ENCODE measurements at places on chromosomes 7 and 10. TPM values are rescaled to one million over a fixed set of nuclear protein-coding genes. Genes with fewer than 3 reads are reported as not detected.

- DNase-seq = no peak
Observed at GRCh38 chr10:29748109-29748650, 113.4 kb upstream of the SVIL start.

GRCh38 chr7:140898786-140899536, 25.8 kb downstream of the BRAF start:
- no peak for DNase-seq

- no peak for DNase-seq
Observed at GRCh38 chr10:28545967-28546644, 13.2 kb downstream of the WAC start.

- DNase-seq = no peak
Observed at GRCh38 chr10:10977978-10978377, 39.7 kb upstream of the CELF2 start.

DNA sequence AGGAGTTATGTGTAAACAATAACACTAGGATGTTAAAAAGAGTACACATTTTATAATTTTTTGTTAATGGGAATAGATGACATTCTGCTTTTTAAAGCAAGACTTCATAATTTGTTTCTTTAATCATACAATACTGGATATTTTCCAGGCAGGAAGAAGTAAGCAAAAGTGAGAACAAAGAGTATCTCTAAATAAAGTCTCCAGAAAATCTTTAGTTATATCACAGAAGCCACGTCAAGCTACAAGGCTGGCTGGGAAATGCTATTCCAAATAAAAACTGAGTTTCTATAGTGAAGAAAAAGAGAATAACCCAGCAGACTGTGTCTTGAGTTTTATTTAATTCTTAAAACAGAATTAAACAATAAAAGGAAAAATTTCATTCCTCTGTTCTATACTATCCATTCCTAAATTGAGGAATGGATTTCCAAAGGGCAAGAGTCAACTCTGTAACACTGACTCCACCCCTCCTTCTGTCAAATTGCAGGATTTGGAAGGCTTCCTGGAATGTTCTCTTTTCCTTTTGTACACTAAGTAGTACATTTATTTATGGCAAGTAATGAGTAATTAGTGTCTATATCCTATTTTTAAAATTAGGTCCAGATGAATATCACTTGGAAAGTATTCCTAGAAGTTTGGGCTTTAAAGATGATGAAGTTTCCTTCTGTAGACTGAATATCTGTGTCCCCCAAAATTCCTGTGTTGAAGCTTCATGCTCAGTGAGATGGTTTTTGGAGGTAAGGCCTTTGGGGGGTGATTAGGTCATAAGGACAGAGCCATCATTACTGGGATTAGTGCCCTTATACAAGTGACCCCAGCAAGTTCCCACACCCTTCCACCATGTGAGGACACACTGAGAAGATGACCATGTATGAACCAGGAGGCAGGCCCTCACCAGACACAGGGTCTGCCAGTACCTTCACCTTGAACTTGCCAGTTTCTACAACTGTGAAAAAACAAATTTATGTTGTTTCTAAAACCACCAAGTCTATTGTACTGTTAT, 290.9 kb downstream of the CRPPA start:
- DNase-seq = no peak

AASS gene
- polyA plus RNA-seq = 6.7 TPM

- DNase-seq = no peak
Observed at GRCh38 chr7:23811540-23811939, 101.5 kb downstream of the STK31 start.

DNA sequence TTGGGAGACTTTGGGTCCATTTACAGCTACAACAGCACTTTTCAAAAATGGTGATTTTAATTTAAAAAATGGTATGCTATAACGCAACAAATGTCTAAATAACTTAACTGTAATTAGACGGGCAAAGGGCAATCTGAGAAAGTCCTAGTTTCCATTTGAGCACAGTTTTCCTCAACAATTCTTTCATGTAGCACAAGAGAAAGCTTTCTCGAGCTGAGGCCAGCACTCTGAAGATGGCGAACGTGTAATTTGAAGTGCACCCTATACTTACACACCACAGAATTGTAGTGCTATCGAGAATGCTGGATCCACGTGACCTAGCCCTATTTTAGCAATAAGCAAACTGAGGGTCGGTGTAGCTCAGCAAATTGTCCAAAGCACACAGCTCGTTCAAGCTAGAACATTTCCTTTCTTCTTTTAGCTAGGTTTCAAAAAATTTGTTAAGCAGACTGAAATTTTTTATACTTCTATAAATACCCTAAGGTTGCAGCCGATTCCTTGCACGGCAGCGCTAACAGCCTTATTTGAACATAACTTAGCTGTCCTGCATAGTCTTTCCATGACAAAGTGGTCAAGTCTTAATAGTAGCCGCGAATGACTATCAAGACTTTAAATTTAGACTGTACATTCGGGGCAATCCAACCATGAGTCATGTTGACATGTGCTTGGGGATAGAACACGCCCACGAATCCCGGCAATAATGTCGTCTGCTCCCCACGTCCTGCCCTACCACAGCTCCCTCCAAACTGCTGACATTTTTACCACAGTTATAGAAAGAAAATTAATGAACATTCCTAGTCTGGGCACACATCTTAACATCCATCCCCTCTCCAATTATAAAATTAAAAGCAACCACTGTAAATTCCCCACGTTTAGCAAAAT, 10.0 kb downstream of the KLF6 start:
- no peak for DNase-seq

- DNase-seq = no peak
Observed at GRCh38 chr10:82811621-82812020, 936.6 kb downstream of the NRG3 start.

DNA sequence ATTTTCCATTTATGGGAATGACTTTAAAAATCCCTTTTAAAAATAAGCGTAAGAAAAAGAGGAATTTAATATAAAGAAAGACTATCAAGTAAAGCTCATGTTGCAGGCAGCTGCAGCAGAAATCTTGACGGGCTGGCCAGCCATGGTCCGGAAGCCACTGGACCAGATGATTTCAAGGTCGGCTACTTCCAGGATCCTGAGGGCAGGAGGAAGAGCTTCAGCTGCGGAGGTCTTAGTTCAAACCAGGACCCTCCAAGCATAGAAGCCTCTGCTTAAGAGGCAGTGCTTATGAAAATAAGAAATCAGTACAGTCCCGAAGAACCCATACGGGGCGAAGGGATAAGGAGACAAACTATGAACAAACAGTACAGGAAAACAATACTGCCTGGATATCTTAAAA, 220.2 kb upstream of the CELF2 start:
- no peak for DNase-seq

GRCh38 chr7:41792120-41792519, 89.2 kb upstream of the INHBA start:
- DNase-seq = no peak

DNA sequence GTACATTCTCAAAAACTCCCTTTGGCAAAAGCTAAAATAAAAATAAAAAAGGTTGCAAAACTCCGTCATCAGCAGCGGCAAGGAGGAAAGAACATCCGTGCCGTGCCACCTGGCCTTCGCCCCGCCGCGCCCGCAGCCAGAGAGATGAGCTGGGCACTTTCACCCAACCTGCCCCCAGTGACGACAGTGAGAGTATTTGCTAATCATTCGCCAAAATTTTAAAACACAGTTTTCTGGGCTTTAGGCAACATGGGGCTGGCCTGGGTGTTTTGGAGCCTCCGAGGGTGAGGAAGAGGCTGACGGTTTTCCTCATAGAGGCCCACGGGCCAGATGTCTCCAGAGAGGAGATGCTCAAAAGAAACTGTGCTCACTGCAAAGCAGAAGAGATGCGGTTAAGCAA, 128.2 kb downstream of the PRKAG2 start:
- no peak for DNase-seq

GRCh38 chr7:144130730-144131129, 7.8 kb downstream of the OR2A14 start:
- DNase-seq = no peak

ZNF239 gene
- 3.2 TPM for polyA plus RNA-seq

- no peak for DNase-seq
Observed at GRCh38 chr7:100888291-100888987, 1.1 kb downstream of the UFSP1 start.

LRMDA gene
- 4.6 TPM for polyA plus RNA-seq

DNA sequence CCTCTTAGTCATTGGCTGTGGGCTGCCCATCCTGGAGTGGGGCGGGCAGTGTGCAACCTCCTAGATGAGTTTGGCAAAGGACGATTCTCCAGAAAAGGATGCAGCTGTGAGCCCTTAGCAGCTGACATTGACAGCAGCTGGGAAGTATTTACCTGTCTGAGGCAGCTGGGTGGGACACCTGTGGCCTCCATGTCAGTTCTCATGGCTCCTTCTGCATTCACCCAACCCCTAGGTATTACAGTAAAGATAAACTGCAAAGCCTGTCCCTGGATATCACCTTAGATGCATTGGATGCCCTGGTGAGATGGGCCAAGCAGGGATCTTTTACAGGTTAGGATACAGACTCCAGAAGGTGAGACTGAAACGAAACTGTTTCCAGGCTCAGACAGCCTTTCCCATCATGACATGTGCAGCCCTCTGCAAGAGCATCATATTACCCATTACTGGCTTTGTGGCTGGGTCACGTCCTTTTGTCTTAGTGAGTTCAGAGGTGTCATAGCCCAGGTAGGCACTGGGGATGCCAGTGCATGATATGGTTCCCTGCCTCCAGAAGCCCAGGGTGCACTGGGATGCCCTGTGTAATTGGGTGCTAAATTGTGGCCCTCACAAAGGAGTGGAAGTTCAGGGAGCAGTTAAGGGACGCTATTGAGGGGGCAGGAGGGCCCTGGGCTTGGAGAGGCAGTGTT, 28.9 kb downstream of the MINDY4 start:
- DNase-seq = no peak

HYCC1 gene
- 7.5 TPM for polyA plus RNA-seq

DNA sequence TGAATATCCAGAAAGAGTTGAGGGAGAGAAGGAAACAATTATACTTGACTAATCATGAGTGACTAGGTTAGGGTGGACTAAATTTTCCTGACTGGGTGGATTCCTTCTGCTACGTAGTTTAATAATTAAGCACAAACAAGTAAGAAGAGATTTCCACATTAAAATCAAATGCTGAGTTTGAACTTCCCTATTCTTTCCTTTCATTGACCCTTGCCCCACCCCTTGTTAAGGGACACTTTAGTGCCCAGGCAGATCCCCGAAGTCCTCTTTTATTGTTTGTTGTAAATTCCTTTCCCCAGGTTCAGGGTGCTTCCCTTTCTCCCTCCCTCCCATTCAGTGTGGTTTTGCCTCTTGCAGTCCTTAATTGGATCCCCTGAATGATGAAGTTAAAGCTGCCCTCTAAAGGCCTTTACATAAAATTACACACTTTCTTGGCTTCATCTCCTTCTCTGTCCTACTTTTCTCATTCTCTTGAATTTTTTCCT, 8.8 kb upstream of the SPAM1 start:
- no peak for DNase-seq

Measured in thymus (tissue), 14 donors.